Pancreas (tissue), 10 donors: ENCODE measurements at places on chromosomes 11 and 22. TPM values are rescaled to one million over a fixed set of nuclear protein-coding genes. Genes with fewer than 3 reads are reported as not detected.

OR51S1 gene
- not detected for total RNA-seq

DEFB131B gene
- not detected for total RNA-seq

SOX6 gene
- total RNA-seq = 18.9 TPM

RASSF7 gene
- total RNA-seq = 29.5 TPM

MCHR1 gene
- total RNA-seq = 0.26 TPM

GTF2H1 gene
- total RNA-seq = 19.5 TPM

KRTAP5-8 gene
- total RNA-seq = 0.35 TPM

TBX10 gene
- total RNA-seq = 0.24 TPM

UBQLN3 gene
- total RNA-seq = not detected

FXYD2 gene
- 395 TPM for total RNA-seq

ABCC8 gene
- 49.1 TPM for total RNA-seq

MRE11 gene
- total RNA-seq = 11.9 TPM

HTR3B gene
- total RNA-seq = not detected

OR4D5 gene
- total RNA-seq = 1.9 TPM

SYT8 gene
- 15.6 TPM for total RNA-seq

LRRC10B gene
- 0.28 TPM for total RNA-seq

GAL gene
- total RNA-seq = 0.38 TPM

NXPE4 gene
- not detected for total RNA-seq

PATE2 gene
- total RNA-seq = 0.08 TPM

GGTLC3 gene
- total RNA-seq = not detected

GDPD4 gene
- total RNA-seq = not detected

UBQLNL gene
- total RNA-seq = 0.53 TPM

SHANK3 gene
- total RNA-seq = 5.0 TPM
